ENCODE measurements at places on chromosomes 2 and 18. TPM values are rescaled to one million over a fixed set of nuclear protein-coding genes. Genes with fewer than 3 reads are reported as not detected.

Gene MAP2
- total RNA-seq, result 1.1 TPM

Gene IL37
- total RNA-seq, result not detected

Gene GAL3ST2
- not detected for total RNA-seq

Gene GKN2
- not detected for total RNA-seq

Gene GPR35
- 0.11 TPM for total RNA-seq

Gene HOXD1
- total RNA-seq, result not detected

Gene SERPINB2
- total RNA-seq, result 76.9 TPM

Gene TMEM17
- total RNA-seq, result 3.5 TPM

Gene ASXL3
- not detected for total RNA-seq

Gene TGFA
- total RNA-seq, result not detected

Gene DUSP2
- total RNA-seq, result 11.2 TPM

Gene CNGA3
- total RNA-seq, result 0.69 TPM

Gene MFSD2B
- total RNA-seq, result 0.34 TPM

Gene UCN
- 0.39 TPM for total RNA-seq

Gene CCDC121
- 0.92 TPM for total RNA-seq

Gene COLEC11
- total RNA-seq, result not detected

Gene BOD1L2
- total RNA-seq, result not detected

- DNase-seq, result peak; percentile 74
Measured at GRCh38 chr2:72825257-72826155, at the start of gene EXOC6B. EXOC6B (minus strand) TSS chr2:72826033.

GRCh38 chr2:63081404-63081803, 30.8 kb downstream of the OTX1 start:
- no peak for DNase-seq

GRCh38 chr2:96025194-96025492, 9.6 kb downstream of the GPAT2 start:
- DNase-seq, result no peak

DNA sequence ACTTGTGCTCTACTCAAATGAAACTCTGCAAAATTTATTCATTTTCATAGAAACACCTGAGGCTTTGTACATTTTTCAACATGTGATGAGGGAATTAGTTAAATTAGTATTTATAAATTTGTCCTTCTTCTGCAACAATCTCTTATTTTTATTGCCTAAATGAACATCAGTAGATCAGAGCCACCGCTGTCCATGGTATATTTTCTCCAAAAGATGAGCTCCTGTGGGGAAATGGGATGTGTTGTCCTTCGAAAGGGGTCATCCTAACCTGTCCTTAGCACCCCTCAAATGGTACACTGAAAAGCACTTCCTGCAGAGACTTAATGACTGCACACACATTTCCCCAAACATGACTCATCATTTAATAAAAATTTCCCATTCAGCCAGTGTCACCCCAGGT, 714.6 kb downstream of the MBD2 start:
- no peak for DNase-seq

- DNase-seq, result peak; percentile 86
Measured at GRCh38 chr2:134370655-134371445, 117.0 kb downstream of the MGAT5 start.

GRCh38 chr2:137369106-137369505, 595.2 kb upstream of the HNMT start:
- no peak for DNase-seq

DNA sequence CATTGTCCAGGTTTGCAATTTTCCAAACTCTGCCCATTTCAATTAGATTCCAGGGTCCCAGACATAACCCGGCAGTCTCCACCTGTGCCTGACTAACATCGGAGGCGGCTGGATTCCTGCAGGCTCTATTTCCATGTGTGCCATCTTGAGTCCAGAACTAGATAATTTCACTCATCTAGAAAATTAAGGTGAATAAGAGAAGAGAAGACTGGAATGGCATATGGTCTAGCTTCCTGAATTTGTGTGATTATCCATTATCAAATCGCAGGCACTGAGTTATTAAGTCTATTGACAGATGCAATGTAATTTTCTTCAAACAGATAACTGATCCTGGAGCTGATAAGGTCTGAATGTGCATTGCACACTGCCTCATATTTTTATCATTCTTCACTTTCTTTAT, 305.2 kb downstream of the ETAA1 start:
- DNase-seq, result no peak

- peak; percentile 31 for DNase-seq
Measured at GRCh38 chr18:47929681-47930198, 719 bp downstream of the SMAD2 start.

DNA sequence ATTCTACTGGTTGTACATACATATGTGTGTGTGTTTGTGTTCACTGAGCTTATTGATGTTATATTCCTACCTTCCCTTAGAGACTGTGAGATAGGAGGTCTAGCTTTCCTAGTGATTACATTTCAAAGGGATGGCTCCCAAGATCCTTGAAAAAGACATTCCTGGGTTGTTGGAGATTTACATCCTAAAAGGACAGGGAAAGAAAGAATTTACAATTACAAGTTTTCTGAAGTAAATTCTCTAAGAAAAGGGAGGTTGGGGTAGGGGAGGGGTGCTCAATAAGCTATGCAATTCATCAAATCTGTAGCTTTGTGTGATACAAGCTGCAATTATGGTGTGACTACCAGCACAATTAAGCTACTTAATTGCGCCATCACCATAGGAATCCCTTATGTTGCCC, 284.3 kb downstream of the NUP35 start:
- no peak for DNase-seq

DNA sequence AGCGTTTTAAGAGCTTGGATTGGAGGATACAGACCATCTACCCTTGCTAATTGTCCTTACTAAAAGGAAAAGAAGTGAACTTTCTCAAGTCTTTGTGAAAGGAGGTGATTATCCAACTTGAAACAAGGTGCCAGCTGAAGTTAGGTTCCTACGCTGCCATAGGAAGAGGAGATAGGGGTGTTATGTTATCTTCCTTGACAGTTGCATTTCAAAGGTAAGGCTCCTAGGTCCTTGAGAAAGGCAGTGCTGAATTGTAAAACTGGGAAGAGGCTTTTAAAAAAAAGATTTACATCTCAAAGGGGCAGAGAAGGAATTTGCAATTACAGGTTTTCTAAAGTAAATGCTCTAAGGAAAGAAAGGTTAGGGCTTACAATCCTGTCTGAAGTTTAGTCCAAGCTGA, 810.2 kb upstream of the LRATD1 start:
- no peak for DNase-seq

GRCh38 chr18:58900015-58900649, 35.5 kb downstream of the ZNF532 start:
- no peak for DNase-seq

DNA sequence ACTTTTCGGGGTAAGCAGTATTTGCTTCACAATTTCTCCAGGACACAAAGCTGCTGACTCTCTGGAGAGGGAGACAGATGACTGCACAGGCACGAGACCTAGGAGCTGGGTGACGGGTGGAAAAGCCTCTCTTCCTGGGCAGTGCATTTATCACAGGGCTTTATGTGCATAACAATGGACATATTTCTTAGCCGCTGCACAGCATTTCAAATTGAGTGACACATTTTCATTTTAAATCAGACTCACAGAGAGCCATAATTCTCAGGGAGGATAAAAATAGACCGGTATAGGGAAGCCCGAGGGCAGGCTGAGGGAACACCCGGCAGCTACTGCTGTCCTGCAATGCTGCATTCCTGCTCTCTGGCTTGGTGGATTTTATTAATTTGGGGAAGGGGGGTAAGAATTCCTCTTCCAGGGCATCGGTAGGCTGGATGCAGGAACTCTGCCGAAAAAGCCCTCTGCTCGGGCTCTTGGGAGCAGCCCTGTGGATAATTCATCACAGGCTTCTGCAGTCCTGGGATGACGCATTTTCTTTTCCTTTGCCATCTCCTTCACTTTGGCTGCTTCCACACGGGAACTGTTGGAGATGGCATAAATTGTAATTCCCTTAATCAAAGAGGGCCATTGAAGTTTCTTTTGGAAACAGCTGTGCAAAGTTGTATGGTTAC, 108.1 kb upstream of the ACAA2 start:
- no peak for DNase-seq

- no peak for DNase-seq
Measured at GRCh38 chr2:191611614-191612013, 66.3 kb upstream of the NABP1 start.

DNA sequence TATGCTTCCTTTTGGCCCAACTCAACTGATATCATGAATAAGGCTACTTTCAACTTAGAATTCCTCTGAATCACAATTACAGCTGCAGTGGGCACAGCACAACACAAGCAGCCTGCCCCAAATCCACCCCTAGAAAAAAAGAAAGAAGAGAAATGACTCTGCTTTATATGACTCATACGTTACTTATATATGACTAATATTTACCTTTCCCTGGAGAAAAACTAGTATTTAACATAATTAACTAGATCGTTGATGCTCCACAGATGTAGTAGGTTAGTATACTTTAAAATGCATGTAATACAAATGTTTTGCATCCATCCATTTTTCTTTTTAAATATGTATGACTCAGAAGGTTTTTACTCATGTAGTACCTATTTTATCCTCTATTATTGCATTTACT, 133.3 kb upstream of the UNC80 start:
- peak; percentile 57 for DNase-seq

DNA sequence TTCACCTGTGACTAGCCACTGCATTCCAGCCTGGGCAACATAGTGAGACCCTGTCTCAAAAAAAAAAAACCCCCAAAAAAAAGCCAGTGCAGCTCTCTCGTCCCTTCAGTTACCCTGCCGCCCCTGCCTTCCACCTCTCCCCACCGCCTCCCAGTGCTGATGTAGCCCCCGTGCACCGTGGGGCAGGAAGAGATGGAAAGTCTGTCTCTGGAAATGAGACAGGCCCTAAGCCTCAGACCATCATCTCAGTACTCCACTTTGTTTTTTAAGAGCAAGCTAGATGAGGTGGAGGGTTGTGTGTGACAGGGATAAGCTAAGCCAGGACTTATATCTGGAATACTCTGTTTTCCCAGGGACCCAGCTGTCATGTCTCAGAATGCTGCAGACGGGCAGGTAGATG, 32.0 kb downstream of the MERTK start:
- DNase-seq, result no peak

DNA sequence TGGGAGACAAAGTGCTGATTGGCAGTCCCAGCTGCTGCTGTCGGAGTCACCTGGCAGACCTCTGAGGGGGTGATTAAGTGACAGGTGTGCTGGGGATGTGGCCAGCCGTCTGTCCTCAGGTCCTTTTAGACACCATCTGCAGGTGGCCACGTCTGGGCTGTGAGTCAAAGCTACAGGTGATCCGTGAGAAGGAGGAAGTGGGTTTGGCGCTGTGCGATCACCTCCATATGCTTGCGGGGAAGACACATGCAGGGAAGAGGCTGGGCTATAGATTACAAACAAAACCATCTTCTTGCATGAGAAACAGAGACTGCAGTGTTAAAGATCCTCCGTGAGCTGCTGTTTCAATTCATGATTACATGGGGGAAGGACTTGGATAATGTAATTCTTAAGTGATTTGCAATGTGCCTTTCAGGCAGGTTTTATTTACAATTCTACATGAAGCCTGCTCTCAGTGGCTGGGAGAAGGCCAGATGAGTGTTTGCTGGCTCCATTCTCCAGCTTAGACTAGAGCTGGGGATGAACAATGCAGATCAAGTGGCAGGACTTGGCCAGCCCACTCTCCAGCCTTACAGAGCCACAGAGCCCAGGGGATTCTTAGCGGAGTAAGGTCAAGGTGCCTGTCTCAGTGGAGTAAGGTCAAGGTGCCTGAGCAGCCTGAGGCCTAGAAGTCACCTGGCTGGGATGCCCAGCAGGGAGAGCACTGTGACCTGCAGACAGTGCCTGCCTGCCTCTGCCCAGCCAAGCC, 87.8 kb downstream of the LYPD1 start:
- no peak for DNase-seq

GRCh38 chr2:178280244-178280852, 86.0 kb downstream of the OSBPL6 start:
- peak; percentile 58 for DNase-seq

GRCh38 chr2:216315802-216316603, 56.3 kb downstream of the MARCHF4 start:
- DNase-seq, result peak; percentile 80

DNA sequence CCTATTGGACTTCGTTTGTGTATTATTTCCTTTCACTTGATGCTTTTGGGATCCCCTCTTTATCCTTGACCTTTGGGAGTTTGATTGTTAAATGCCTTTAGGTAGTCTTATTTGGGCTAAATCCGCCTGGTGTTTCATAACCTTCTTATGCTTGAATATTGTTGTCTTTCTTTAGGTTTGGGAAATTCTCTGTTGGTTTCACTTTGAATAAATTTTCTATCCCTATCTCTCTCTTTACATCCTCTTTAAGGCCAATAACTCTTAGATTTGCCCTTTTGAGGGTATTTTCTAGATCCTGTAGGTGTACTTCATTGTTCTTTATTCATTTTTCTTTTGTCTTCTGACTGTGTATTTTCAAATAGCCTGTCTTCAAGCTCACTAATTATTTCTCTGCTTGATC, 354.7 kb downstream of the PARD3B start:
- no peak for DNase-seq

DNA sequence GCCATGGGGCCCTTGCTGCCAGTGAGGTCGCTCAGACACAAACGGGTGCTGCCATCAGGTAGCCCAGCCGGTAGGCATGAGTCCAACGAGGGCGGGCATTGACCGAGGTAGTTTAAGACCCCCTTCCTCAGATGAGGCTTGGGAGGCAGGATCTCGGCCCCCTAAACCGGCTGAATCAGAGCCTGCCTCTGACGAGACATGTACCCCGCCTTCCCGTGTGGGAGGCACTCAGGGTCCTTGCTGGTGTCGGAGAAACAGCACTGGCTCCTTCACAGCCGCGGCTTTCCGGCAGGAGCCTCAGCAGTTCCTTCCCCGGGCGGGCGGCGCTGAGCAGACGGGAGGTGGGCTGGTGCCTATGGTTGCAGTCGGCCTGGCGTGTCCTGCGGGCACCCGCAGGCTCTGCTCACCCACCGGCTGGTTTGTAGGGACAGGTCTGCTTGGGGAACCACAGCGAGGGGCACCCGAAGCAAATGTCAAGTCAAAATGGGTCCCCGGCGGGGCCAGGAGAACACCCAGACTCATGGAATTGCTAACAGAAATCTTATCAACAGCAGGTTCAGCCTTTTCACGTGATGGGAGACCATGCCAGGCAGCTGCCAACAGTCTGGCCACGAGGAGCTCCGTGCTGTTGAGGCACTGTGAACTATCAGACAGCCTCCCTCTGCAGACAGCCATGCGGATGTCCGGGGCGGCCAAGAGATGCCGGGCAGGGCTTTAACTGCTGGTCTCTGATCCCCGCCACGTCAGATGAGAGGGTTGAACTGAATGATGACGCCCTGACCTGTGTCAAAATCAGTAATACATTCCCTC, 2.8 kb downstream of the KCNG2 start:
- no peak for DNase-seq

DNA sequence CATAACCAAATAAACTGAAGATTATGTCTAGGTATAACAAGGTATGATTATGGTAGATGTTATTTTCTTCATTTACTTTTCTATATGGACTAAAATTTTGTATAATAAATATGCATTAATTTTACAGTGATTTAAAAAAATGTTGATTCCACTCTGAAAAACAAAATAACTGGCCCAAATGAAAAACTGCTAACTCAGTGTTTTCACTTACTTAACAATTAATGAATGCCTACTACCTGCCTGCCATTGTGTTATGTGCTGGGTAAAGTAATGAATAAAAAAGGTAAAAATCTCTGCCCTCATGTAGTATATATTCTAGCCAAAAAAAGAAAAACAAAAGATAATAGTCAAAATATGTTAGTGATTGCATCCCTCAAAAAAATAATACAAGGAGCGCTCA, 29.6 kb upstream of the C2orf15 start:
- no peak for DNase-seq

All from HFFc6 (cell line).